ENCODE measurements at places on chromosomes 2 and 18.

DNA sequence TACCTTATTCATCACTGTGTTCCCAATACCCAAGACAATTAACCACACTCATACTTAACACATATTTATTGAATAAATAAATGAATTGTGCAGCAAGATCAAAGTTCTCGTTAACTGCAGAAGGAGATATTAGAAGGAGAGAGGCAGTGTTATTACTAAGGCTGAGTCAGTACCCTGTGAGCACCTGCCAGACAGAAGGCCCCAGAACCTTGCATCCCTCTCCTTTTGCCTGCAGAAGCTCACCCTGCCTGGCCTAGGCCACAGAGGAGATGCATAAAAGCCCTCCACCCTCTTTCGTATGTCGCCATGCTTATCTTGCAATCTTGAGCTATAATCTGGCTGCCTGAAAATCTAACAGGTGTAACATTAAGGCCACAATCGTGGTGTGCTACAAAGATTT lies 20.5 kb upstream of the RNF149 start:
- H3K27ac ChIP-seq, result peak overlapping the region; percentile 46
- H3K4me1 ChIP-seq, result peaks cover 28% of the 10 kb centered on the region
- H3K4me3 ChIP-seq, result no peak overlapping the region
- peak; percentile 47 for DNase-seq
- no peaks in the 10 kb centered on the region for H3K36me3 ChIP-seq
- no peaks in the 10 kb centered on the region for H3K27me3 ChIP-seq

GRCh38 chr18:46761059-46761769 lies 4.4 kb upstream of the ST8SIA5 start:
- no peaks in the 10 kb centered on the region for H3K36me3 ChIP-seq
- no peak overlapping the region for H3K27ac ChIP-seq
- H3K27me3 ChIP-seq, result peaks cover 32% of the 10 kb centered on the region
- no peaks in the 10 kb centered on the region for H3K4me1 ChIP-seq
- H3K4me3 ChIP-seq, result no peak overlapping the region

DNA sequence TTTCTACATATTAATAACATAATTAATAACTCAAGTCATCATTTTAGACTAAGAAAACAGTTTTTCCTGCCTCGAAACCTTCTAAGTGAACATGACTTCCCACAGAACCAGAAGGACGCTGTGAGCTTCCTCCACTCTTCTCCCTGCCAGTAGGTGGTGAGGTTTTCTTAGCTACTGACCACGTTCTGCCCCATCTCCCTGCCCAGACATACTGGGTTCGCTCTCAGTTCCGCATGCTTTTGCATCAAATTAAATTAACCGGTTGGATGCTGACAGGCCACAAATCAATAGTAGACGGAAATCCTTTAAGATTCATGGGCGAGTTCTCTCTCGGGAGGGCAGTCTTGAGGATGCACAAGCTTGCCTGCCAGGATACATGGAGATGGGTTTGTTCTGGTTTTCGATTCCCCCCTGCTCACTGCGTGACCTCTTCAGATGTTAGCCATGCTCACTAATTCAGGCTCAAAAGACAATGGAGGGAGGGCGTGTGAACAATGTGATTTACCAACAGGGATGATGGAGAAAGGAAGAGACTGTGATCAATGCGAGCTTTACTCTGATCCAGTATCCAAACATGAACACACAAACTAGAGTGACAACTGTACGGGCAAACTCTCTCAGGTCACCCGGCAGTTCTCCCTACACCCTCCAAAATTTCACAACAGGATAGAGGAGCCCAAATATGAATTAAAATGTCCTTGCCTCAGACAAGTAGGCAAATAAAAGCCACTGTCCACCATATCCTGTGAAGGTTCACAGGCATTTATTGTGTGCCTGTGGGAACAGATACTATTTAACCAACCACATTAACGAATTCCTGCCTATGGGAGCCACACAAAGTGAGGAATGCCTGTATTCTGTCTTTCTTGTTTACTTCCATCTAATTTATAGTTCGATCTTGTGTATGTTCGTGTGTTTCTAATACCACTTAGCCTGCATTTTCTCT lies 375.7 kb downstream of the EIPR1 start:
- H3K4me3 ChIP-seq, result no peak overlapping the region
- no peaks in the 10 kb centered on the region for H3K4me1 ChIP-seq
- peaks cover 2% of the 10 kb centered on the region for H3K27me3 ChIP-seq

DNA sequence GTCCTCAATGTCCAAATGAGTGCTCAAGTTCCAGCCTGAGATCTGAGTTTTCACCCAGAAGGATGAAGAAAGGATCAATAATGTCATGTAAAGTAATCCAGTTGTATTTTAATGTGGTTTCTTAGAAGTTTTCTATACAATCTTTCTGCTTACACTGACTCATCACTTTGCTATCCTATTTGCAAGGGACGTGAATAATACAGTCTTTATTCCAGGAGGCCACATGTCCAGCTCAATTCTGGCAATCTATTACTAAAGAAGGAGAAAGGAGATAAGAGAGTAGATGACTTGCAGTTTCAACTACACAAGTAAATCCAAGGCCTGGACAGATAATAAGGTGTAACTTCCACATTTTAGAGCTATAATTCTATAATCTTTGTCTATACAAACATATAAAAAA lies 601.1 kb upstream of the SETBP1 start:
- H3K36me3 ChIP-seq, result no peaks in the 10 kb centered on the region
- no peak for DNase-seq

DNA sequence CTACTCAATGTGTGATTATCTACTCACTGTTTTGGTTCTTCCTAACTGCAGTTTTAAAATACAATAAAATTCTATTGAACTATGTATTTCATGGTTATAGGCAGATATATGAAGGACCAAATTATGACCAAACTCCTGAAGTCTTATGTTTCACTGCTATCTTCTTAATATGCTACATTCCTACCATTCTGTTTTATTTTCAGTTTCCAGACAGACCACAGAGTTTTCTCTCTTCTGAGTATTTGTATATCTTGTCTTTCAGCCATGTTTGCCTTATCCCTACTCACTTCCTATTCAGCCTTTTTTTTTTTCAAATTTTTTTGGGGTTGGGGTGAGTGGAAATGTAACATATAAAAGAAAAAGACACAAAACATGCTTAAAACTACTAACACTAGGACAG lies 6.3 kb downstream of the RFTN2 start:
- no peaks in the 10 kb centered on the region for H3K4me1 ChIP-seq
- no peaks in the 10 kb centered on the region for H3K27me3 ChIP-seq
- H3K27ac ChIP-seq, result no peak overlapping the region
- no peak for DNase-seq
- no peaks in the 10 kb centered on the region for H3K36me3 ChIP-seq

DNA sequence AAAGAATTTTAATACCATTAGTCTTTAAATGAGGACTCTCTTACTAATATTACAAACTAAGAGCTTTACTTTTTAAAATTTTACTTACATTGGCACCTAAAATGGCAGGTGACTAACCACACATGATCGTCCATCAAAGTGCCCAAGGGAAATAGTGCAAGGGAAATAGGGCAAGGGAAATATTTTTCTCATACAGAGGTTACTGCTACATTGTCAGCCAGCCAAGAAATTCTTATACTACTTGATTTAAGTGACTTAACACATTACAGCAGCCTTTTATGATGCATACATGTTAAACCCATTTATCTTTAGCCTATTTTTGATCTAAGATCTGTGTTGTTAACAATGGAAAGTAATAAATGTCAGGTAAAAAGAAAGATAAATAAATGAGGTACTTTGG lies 587.2 kb upstream of the PKDCC start:
- no peak overlapping the region for H3K27ac ChIP-seq
- H3K4me3 ChIP-seq, result no peak overlapping the region
- H3K4me1 ChIP-seq, result no peaks in the 10 kb centered on the region
- DNase-seq, result no peak
- no peaks in the 10 kb centered on the region for H3K27me3 ChIP-seq

DNA sequence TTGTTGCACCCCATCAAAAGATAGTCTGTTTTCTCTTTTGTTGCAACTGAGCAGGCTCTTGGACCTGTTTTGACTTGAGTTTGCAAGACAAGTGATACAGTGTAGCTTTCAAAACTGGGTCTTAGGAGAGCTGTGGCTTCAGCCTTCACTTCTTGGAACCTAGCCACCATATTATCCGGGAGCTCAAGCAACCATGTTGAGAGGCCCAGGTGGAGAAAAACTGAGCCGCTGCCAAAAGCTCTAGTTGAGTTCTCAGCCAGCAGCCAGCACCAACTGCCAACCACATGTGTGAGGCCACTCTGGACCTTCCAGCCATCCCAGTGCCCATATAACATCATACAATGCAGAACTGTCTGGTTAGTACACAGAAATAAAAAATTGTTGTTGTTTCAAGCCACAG lies 5.4 kb downstream of the CACNB4 start:
- DNase-seq, result no peak
- no peaks in the 10 kb centered on the region for H3K36me3 ChIP-seq
- H3K4me3 ChIP-seq, result no peak overlapping the region
- peaks cover 18% of the 10 kb centered on the region for H3K27me3 ChIP-seq

GRCh38 chr18:5625076-5625475 lies 81.3 kb upstream of the EPB41L3 start:
- no peak for DNase-seq
- H3K27me3 ChIP-seq, result peaks cover 31% of the 10 kb centered on the region
- H3K4me3 ChIP-seq, result no peak overlapping the region
- H3K36me3 ChIP-seq, result no peaks in the 10 kb centered on the region
- no peak overlapping the region for H3K27ac ChIP-seq

DNA sequence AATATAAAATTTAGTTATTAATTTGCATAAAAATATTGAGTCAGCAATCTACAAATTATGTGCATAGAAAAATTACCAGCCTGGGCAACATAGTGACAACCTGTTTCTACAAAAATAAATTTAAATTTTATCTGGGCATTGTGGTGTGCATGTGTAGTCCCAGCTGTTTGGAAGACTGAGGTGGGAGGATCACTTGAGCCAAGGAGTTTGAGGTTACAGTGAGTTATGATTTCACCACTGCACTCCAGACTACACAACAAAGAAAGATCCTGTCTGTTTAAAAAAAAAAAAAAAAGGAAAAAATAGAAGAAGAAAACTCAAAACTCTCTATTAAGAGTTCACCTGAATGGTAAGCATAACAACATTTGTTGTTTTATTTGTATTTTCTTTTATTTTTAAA lies 1048.4 kb upstream of the CDH2 start:
- no peak overlapping the region for H3K27ac ChIP-seq
- H3K36me3 ChIP-seq, result no peaks in the 10 kb centered on the region
- no peaks in the 10 kb centered on the region for H3K4me1 ChIP-seq
- H3K4me3 ChIP-seq, result no peak overlapping the region
- no peaks in the 10 kb centered on the region for H3K27me3 ChIP-seq
- no peak for DNase-seq

DNA sequence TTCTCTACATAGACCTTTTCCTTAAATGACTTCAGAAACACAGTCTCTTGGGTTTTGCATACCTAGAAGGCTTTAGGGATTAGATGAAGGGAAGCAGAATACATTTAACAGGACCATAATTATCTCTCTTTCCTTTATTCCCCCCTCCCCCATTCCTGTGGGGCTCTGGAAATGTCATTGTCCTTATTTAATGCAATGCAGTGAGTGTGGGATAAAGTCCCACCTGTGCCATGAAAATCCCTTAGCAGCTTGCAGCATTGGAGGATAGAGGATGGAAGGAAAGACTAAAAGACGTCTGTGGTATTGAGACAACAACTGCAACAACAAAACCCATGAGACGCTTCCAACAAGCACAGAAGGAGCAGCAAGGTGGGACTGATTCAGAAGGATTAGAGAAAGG lies 117.8 kb upstream of the DCC start:
- no peaks in the 10 kb centered on the region for H3K4me1 ChIP-seq
- H3K36me3 ChIP-seq, result no peaks in the 10 kb centered on the region
- H3K27me3 ChIP-seq, result no peaks in the 10 kb centered on the region
- no peak overlapping the region for H3K4me3 ChIP-seq

- H3K4me3 ChIP-seq, result no peak overlapping the region
- no peaks in the 10 kb centered on the region for H3K4me1 ChIP-seq
- no peak for DNase-seq
- no peaks in the 10 kb centered on the region for H3K27me3 ChIP-seq
Measured at GRCh38 chr2:36376992-36377738, 21.6 kb downstream of the CRIM1 start.

- H3K36me3 ChIP-seq, result no peaks in the 10 kb centered on the region
- no peaks in the 10 kb centered on the region for H3K4me1 ChIP-seq
- no peak overlapping the region for H3K4me3 ChIP-seq
- DNase-seq, result no peak
Measured at GRCh38 chr2:106653465-106653864, 166.3 kb downstream of the CD8B2 start.

All from thymus (tissue), 14 donors.